ENCODE measurements at places on chromosomes 16 and 17.

GRCh38 chr17:51006601-51007000, 114.1 kb downstream of the SPAG9 start:
- no peak for DNase-seq

DNA sequence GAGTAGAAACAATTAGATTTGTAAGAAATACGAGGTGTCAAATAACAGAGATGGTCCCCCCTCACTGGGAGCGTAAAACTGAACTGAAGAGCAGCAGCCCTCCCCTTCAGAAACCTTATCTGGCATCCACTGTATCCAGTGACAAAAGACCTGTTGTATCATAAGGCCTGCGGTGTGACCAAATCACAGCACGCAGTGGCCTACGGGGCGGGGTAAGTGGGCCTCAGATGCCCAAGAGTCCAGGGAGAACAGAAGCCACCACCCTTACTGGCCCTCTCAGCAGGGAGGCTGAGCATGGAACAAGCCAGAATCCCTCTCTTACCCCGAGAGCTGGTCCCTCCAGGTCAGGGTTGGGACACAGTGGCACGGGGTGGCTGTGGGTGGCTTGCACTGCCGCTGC, 5.5 kb downstream of the JMJD6 start:
- no peak for DNase-seq

DNA sequence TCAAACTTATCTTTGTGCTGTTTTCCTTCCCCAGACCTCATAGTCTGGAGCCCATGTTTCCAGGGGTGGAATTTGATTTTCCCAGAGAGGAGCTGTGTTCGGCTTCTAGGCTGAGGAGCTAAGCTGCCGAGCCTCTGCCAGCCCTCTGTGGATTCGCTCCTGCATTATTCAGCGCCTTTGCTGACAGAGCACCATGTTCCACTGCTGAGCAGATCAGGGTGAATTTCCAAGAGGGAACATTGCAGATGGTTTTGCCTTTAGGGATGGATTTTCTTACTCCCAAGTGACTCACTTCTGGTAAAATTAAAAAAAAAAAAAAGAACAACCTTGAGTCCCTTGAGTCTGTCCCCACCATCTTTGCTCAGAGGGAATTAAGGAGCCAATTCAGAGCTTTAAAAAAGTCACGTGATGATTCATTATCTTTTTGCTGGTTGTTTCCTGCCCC, 229.5 kb downstream of the PRKCA start:
- DNase-seq, result peak; percentile 36

DNA sequence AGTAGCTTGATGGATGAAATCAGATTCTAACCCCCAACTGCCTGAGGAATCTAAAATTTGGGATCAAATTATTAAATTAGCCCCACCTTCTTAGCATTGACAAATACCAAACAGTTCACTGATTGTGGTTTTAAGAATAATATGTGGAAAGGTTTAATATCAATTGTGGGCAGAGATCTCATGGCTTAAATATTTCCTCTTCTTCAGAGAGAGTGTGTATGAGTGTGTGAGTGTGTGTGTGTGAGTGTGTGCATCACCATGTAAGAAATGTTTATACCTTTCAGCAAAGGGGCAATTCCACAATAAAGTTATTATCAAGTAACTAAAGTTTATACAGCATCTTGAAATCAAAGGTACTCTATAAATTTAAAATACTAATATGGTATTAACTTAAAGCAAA, 3.2 kb downstream of the SMURF2 start:
- DNase-seq, result no peak

- no peak for DNase-seq
These were observed 20.4 kb downstream of the TBX2 start for GRCh38 chr17:61420052-61420451.

DNA sequence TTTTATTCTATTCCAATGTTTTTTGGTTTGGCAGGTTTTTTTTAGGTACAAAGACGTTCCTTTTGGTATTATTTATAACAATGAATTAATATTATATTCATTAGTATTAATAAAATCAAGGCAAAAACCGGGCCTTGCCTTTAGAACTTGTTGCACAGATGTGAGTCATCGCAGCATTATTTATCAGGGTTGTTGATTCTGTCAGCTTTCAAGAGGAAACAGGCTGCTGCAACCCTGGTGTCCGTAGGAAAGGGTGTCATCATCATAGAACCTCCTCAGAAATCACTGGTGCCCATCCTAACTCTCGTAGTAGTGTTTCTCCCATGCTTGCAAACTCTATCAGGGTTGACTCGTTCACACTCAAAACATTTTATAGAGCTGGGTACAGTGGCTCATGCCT, 10.2 kb upstream of the LRRC37B start:
- no peak for DNase-seq

- DNase-seq, result peak; percentile 13
These were observed 28.6 kb downstream of the WSCD1 start for GRCh38 chr17:6098823-6099180.

DNA sequence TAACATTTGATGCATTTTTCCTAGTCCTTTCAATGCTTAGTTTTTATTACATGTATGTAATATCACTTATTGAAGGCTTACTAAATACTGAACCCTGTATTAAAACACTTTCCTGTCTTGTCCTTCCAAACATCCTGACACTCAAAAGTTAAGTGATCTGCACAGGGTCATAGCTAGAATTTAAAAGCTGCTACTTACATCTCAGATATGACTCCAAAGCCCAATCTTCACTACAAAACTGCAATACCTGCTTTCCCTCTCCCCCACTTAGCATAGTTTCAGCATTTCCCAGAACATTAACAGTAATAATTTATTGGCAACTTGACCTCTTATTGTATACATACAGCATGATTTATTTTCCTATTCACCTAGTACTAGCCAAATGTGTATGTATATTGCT, 4.3 kb upstream of the TRIM37 start:
- DNase-seq, result no peak

DNA sequence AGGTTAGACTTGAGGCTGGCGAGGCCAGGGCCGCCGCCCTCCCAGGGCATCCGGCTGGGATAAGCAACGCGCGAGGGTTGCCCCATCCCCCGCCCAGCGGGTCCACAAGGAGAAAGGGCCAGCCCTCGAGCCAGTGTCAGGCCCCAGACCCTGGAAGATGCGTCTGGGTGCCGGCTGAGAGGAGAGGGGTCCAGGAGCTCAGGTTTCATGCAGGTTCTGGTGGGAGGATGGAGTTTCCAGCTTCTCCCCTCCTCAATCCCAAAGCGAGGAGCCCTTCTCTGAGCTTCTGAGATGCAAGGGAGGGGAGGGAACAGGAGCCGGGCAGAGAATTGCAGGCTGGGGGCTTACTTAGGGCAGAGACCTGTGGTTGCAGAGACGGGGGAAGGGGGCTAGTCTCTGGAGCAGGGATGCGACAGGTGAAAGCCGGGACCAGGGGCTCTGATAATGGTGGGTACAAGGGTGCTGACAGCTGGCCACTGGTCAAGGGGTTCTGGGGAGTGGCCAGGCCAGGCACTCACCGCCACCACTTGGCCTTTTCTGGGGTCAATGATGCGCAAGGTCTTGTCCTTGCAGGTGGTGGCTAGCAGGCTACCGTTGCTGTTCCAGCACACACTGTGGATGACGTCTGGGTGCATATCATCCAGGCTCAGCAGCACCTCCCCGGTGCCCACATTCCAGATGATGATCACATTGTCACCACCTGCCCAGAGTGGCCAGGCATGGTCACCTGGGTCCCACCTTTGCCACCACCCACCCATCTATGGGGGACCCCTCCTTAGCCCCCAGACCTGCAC, 4.2 kb downstream of the CORO6 start:
- DNase-seq, result no peak

All from NCI-H2171 treated with DMSO at 0.1 percent for 48 hours (cell line).